ENCODE measurements at places on chromosomes 1 and 21.

DNA sequence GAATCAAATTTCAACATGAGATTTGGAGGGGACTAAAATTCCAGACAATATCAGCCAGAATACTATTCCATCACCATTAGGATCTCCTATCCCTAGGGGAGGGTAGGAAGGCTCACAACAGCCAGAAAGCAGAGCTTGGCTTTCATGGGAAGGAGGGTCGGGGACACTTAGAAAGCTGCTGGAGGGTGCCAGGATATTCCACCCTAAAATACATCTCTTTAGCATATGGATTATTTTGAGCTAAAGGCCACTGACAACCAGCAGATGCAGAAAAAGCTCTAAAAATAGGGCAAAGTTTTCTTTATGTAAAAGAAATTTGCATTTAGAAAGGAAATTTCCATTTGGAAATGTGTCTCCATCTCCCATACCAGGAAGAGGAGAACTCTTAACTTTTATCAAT is 54.3 kb upstream of the PCP4 start:
- DNase-seq: no peak

GRCh38 chr1:109502364-109502851 is 7.1 kb downstream of the AMIGO1 start:
- DNase-seq: no peak

GRCh38 chr1:185857442-185857841 is 123.3 kb downstream of the HMCN1 start:
- DNase-seq: peak; percentile 36

- no peak for DNase-seq
Observed at GRCh38 chr1:189769448-189769847, 708.2 kb downstream of the BRINP3 start.

GRCh38 chr1:37146071-37146470 is 111.8 kb upstream of the GRIK3 start:
- no peak for DNase-seq

DNA sequence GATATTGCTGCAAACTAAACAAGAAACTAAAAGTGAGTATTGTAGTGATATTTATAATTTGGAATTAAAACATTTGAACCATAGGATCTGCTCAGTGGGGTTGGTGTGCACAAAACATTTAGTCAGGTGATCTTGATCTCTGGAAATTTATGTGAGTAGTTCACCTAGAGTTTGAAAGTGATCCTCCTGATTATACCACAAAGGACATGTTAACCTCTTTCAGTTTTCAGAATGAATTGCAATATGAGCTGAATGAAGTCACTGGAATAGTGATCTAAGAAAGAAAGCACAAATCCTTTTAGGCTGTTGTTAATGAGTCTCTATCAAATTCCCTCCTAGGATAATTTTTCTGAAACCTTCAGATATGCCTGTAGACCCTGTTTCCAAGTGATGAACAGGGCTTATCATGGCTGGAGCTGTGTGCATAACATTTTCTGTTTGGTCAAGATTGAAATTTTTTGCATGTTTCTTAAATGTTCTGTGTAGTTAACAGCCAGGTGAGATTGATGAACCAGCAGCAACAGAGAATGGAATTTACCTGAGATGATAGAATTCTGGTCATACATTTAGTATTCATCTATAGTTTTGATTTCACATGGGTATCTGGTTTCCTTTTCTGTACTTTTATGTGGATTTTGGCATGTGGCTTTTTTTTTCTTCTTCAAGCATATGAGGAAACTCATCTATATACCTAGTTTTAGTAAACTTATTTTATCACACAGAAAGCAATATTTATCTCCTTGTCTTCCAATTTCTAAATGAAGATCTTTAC is 25.5 kb downstream of the CDC14A start:
- no peak for DNase-seq

- peak; percentile 23 for DNase-seq
Observed at GRCh38 chr1:55244476-55245099, 29.4 kb upstream of the USP24 start.

GRCh38 chr21:33196941-33197374 is 32.8 kb upstream of the IFNAR2 start:
- peak; percentile 84 for DNase-seq

- DNase-seq: peak; percentile 18
Observed at GRCh38 chr1:67459068-67459467, 28.9 kb upstream of the SERBP1 start.

DNA sequence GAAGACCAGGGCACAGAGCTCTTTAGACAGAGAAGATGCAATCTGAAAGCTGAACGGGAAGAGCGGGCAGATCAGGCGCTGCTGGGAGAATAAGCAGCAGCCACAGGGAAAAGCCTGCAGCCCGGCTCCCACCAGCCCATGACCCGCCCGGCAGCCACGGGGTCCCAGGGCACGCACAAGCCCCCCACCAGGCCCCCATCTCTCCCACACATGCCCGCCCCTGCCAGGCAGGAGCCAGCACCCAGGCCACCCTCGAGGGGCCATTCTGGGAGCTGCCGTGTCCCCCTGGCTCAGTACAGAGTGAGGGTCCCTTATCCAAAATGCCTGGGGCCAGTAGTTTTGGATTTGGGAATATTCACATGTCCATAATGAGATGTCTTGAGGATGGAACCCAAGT is 16.3 kb downstream of the SLC19A1 start:
- DNase-seq: no peak

DNA sequence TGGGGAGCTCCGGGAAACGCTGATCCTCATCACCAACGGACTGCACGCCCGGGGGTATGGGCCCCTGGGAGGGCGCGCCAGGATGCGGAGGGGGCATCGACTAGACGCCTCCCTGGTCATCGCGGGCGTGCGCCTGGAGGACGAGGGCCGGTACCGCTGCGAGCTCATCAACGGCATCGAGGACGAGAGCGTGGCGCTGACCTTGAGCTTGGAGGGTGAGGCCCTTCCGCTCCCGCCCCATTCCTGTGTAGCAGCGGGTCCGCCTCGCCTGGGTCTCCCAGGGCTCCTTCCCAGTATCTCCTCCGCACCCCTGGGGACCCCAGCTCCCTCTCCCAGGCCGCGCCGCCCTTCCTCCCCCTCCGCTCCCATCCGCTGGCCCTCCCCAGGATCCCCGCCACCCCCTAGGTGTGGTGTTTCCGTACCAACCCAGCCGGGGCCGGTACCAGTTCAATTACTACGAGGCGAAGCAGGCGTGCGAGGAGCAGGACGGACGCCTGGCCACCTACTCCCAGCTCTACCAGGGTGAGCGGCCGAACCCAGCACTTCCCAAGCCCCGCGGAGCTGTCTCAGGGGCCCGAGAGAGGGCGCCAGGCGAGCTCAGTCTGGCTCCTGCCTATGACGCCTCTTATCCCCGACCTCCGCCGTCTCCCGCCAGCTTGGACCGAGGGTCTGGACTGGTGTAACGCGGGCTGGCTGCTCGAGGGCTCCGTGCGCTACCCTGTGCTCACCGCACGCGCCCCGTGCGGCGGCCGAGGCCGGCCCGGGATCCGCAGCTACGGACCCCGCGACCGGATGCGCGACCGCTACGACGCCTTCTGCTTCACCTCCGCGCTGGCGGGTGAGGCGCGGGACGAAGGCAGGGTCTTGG is 5.0 kb downstream of the HAPLN2 start:
- peak; percentile 84 for DNase-seq

GRCh38 chr1:72936151-72936740 is 653.9 kb upstream of the NEGR1 start:
- no peak for DNase-seq

DNA sequence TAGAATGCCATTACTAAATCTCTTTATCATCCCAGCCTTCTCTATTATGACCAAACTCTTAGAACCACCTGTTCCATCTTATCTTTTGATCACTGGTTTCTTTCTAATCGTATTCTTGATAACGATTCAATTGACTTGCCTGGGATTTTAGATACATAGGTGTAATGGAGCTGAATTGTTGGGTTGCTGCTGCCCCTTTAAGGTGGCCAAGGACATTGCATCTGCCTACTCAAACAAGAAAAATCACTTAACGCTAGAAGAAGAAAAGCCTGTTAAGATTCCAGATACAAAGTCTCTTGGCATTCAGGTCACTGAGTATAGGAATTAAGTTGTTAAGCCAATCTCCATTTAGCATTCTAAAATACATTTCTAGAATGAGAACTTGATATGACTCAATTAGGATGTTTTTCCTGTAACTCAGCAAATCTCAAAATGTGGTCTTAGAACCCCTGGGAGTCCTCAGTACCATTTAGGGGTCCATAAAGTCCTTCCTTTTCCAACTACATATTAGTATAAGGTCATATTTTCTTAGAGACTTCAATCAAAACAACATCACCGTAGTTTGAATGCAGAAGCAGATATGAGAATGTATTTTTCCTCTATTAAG is 12.4 kb downstream of the NEXN start:
- peak; percentile 77 for DNase-seq

DNA sequence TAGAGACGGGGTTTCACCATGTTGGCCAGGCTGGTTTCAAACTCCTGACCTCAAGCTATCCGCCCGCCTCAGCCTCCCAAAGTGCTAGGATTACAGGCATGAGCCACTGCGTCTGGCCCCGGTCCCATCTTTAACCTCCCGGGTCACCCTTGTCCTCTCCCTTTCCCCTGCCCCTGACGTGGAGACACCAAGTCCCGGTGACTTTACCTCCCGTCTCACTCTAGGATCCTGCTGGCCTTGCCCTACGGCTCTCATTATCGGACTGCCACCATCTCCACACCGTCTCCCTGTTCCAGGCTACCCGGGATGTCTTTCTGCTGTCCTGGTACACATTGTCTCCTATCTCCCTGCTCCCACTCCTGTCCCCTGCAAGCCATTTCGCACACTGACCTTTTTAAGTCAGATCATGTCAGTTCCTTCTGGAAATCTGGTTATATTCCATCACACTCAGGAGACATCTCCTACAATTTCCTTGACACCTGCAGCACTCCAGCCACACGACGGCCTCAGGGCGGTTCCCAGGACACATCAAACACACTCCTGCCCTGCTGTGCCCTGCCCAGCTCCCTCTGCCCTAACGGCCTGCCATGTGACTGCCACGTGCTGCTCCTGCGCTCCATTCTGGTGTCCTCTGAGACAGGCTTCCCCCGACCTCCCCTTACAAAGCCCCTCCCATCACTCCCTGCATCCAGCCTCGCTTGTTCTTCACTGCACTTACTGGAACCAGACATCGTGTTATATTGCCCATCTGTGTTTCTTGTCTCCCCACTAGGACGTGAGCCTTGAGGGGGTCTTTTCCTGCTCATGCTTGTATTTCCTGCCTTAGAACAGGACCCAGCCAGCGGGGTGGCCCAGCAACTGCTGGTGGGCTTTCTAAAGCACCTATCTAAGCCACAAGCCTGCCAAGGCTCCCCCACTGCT is 32.7 kb downstream of the TTC39A start:
- DNase-seq: peak; percentile 97

GRCh38 chr1:182643699-182644098 is 39.5 kb upstream of the RGS16 start:
- DNase-seq: peak; percentile 24

DNA sequence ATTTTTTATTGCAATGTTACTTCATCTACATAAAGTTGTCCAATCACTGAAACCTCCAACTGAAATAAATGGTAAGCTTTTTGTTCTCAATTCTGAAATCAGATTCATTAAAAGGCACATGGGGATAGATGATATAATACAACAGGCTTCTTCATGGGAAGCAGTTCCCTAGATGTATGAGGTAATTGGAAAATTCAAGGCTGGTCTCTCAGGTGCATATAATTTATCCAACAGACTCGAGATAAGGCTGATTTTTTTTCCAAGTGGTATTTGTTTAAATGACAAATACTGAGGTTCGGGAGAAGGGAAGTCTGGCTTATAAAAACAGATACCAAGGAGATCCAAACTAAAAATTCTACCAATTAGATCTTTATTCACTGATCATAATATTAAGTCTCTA is 14.2 kb downstream of the TRIM45 start:
- no peak for DNase-seq

- peak; percentile 33 for DNase-seq
Observed at GRCh38 chr1:205601205-205601604, 30.6 kb downstream of the ELK4 start.

DNA sequence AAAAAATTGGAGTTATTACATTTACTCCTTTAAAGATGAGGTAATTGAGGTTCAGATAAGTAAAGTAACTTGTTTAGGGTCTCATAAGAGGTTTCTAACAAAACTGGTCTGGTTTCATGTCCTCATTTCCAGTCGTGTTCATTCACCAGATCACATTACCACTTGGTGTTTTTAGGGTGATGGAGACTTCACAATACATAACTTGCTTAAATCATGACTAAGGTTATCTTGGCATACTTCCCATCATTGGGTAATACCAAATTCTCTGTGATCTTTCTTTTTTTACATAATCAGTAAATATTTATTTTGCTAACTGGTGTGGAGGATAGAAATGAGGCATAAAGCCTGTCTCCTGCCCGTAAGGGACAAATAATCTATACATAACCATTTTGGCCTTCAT is 31.6 kb upstream of the RPTN start:
- peak; percentile 13 for DNase-seq

- peak; percentile 96 for DNase-seq
Observed at GRCh38 chr1:79079770-79080169, 73.2 kb upstream of the ADGRL4 start.

- DNase-seq: no peak
Observed at GRCh38 chr1:245373131-245373530, 218.3 kb downstream of the KIF26B start.

DNA sequence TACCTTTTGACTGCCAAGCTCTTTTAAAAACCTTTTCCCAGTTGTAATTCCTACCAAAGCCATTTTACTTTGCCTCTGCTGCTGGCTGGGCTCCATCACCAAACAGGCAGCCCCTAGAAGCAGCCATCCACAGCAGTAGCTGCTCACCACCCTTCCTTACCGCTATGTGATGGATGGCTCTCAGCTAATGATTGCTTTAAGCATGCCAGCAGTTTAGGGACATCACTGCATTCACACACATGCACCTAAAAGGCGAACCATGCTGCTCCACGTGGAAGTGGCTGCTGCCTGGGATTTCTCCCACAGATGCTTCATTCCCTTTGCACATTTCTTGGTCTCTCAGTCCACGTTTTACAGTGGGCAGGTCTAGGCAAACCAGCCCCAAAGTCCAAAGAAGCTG is 46.3 kb upstream of the PDE9A start:
- DNase-seq: no peak

GRCh38 chr1:107776900-107777663 is 187.9 kb downstream of the VAV3 start:
- peak; percentile 14 for DNase-seq

GRCh38 chr1:46489638-46490405 is at the start of gene DMBX1:
Gene DMBX1, plus strand, starts transcription at chr1:46489836. Its CDS starts 17,175 bp downstream, at chr1:46507011.
- peak; percentile 83 for DNase-seq

DNA sequence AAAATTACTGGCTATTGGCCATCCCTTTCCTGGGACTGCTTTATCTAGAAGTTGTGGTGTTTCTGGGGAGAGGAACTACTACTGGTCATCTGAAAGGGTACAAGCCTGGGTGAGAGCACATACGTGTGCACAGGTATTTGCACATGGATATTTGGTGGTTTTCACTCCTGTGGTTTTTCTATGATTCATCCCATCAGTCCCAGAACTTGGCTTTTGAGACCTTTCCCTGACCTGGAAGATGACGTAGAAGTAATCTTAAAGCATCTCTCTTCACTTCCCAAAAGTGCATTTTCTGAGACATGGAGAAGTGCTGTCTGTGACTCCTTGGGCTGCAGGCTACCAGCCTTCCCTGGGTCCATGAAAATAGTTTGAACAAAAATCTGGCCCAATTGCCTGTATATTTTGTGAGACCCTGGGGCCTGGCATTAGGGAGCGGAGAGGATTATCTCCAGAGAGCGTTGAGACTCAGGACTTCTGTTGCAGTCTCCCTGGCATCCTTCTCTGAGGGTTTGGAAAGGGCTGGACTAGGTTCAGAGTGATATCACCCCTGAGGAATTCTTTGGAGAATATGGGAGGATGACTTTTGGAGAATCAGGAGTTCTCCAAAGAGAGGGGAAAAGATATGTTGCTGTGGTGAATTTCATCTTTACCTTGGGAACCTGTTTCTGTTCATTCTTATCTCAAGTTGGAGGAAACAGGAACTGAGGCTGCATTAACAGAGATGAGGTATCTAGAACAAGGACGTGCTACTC is 130.8 kb downstream of the NOS1AP start:
- DNase-seq: no peak
